COLO829 (cell line): ENCODE measurements at places on chromosomes 16 and 17.

DNA sequence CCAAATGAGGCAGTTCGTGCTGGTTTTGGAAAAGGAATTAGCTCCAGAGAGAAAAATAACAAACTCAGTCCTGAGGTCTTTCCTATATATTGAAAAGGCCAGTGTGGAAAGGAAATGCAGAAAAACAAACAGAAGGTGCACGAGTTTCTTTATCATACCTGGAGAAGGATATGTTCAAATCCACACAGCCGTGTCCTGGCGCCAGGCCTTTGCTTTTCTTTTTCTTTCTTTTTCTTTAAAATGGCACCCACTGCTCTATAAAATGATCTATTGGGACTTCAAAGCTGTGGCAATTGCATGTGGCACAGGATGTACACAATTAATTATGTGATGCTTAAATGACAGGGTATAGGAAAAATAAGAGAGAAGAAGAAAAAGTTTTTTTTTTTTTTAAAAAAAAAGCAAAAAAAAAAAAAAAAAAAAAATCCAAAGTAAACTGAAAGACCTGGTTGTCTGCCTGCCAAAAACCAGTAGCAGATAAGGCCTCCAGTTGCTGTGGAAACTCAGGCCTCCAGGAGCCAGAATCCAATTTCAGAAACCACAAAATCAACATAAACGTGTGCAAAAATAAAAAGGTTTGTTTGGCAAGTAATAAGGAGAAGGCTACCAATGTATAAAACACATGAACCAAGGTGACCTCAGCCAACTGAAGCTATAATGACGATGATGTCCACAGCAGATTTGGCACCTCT is 957.6 kb upstream of the SOX9 start:
- DNase-seq: no peak

- DNase-seq: no peak
Observed at GRCh38 chr17:78777881-78778280, 4.2 kb downstream of the CYTH1 start.

DNA sequence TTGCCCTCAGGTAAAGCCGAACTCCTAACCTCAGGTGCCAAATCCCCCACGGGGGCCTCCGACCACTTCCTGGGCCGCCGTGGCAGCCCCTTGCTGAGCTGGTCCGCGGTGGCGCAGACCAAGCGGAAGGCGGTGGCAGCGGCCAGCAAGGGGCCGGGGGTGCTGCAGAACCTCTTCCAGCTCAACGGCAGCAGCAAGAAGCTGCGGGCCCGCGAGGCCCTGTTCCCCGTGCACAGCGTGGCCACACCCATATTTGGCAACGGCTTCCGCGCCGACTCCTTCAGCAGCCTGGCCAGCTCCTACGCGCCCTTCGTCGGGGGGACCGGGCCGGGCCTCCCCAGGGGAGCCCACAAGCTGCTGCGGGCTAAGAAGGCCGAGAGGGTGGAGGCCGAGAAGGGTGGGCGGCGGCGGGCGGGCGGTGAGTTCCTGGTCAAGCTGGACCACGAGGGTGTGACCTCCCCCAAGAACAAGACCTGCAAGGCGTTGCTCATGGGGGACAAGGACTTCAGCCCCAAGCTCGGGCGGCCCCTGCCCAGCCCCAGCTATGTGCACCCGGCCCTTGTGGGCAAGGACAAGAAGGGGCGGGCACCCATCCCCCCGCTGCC is 51.6 kb downstream of the ACTG1 start:
- DNase-seq: no peak

GRCh38 chr17:80970762-80971703 is 20.6 kb upstream of the CHMP6 start:
- no peak for DNase-seq

GRCh38 chr17:17360087-17360730 is 57.0 kb downstream of the NT5M start:
- DNase-seq: no peak

DNA sequence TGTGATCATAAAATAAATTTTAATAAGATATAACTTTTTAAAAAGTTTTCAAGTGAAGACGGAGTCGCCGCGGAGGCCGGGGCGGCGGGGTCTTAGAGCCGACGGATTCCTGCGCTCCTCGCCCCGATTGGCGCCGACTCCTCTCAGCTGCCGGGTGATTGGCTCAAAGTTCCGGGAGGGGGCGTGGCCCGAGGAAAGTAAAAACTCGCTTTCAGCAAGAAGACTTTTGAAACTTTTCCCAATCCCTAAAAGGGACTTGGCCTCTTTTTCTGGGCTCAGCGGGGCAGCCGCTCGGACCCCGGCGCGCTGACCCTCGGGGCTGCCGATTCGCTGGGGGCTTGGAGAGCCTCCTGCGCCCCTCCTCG is at the start of gene FOXC2:
Gene FOXC2 (plus strand): TSS at position 229 of the 365 bp plus-strand sequence. CDS start 507 bp downstream, outside the sequence.
- DNase-seq: peak; percentile 33
